Gastrocnemius medialis (tissue), 4 donors: ENCODE measurements at places on chromosomes 3 and 15. TPM values are rescaled to one million over a fixed set of nuclear protein-coding genes. Genes with fewer than 3 reads are reported as not detected.
A peak's percentile ranks its signal among the peaks of the same experiment; 100 is the strongest.

DNA sequence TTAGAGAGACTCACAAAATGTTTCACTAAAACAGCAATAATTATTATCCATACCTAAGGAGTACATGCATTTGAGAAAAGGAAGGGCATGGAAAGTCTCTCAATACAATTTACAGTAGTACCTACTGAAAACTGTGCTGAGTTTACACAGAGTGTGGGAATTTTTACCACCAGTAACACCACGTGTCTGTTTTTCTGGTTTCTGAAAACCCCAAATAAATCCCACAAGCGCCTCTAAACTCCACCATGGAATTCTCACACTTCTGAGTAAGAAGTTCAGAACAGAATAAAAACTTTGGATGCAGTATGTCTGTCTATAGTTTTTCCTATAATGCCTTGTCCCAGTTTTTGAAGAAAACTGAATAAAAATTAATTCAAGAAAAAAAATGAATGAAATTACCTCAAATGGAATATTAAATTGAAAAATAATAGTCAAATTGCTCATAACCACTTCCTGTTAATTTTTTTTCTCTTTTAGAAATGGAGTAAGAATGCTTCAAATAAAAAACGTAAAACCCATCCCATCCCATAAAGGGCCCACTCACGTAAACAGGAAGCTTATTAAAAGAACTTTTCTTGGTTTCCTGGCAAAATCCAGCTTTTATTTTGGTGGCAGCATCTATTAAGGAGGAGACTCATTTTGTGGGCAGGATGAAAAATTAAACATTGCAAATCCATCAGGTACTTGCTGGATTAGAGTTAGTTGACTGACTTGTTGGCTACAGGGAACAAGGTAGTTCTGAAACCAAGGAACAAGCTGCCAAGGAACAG lies 378.1 kb downstream of the TIGIT start:
- H3K4me3 ChIP-seq, result no peak overlapping the region
- H3K27ac ChIP-seq, result no peak overlapping the region
- H3K36me3 ChIP-seq, result no peaks in the 10 kb centered on the region
- no peak for DNase-seq
- peaks cover 5% of the 10 kb centered on the region for H3K4me1 ChIP-seq

DNA sequence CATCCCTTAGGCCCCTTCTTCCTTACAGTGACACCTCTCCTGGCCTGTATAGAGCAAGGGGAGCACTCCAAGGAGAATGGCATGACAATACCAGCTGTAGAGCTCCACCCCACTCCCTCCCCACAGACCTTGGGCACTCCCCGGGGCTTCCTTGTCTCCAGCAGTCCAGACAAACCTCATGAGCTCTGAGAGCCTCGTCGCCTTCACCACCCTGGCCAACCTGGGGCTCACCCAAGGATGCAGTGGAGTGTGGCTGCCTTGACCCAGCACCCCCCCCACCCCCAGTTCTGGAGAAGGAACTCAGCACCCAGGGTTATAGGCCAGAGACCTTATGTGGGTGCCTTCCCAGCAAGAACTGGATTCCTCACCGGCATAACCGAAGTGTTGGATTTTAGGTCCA lies 7.4 kb upstream of the SLCO2A1 start:
- no peak for DNase-seq
- no peak overlapping the region for H3K4me3 ChIP-seq
- H3K4me1 ChIP-seq, result no peaks in the 10 kb centered on the region
- H3K36me3 ChIP-seq, result no peaks in the 10 kb centered on the region
- H3K27ac ChIP-seq, result no peak overlapping the region
- H3K27me3 ChIP-seq, result no peaks in the 10 kb centered on the region

DNA sequence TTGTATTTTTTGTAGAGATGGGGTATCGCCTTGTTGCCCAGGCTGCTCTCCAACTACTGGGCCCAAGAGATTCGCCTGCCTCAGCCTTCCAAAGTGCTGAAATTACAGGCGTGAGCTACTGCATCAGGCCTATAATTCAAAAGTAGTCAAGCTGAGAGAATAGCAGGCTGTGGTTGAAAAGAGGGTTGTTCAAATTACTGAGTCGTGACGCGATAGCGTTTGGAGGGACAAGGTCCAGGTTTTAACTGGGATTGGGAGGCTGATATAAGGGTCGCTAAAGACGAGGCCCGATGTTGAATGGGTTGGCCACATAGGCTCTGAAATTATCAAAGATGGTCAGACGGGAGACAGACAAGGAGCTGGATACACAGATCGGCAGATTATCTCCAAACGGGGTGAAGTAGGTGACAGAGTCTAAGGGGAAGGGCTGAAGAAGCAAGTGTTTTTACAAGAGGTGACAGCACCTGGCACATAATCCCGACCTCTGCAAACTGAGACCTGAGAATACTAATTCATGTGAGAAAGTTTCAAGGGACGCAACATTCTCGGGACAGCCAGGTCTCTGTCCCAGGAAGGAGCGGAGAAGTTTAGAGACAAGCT lies 759 bp upstream of the ARID3B start:
- H3K4me1 ChIP-seq, result peaks cover 21% of the 10 kb centered on the region
- no peaks in the 10 kb centered on the region for H3K36me3 ChIP-seq
- peak overlapping the region; percentile 73 for H3K27ac ChIP-seq
- H3K27me3 ChIP-seq, result no peaks in the 10 kb centered on the region

DNA sequence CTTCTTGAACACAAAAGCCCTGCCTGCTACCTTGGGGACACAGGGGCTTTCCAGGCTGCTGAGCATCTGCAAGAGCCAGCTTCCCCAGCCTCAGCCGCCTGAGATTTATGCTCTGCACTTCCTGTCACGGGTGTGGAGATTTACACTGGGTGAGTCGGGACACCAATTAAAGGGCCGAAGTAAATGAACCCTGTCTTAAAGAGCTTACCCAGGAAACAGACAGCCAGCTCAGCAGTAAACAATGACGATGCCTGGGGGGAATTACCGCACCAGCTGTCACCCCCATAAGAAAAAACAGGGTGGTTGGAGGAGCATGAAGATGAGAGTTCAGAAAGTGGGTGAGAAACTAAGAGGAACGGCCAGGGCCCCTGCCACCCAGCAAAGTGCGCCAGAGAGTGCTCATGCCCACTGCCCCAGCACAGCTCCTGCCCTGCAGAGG lies 37.5 kb upstream of the IQSEC1 start:
- H3K27ac ChIP-seq, result no peak overlapping the region
- DNase-seq, result no peak
- no peaks in the 10 kb centered on the region for H3K36me3 ChIP-seq
- H3K4me1 ChIP-seq, result peaks cover 14% of the 10 kb centered on the region
- no peak overlapping the region for H3K4me3 ChIP-seq

DNA sequence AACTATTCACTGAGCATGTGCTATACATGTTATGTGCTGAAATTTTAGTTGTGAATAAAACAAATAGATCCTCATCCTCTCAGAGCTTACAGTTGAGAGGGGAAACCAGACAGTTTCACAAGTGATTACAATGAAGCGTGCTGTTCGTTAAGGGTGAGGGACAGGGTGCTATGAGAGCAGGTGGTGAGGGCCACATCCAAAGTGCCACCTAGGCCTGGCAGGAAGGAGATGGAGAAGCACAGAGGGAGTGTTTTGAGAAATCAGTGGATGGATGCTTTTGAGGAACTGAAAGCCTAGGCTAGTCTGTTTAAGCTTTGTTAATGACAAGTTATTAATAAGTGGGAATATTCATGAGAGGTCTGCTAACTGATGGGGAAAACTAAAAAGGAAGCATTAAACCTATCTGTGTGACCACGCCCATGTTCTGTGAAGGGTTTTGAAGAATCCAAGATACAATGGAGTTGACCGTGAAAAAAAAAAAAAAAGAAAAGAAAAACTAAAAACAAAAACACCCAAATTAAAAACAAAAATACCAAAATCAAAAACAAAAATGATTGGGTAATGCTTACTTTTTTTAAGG lies 7.3 kb downstream of the MCTP2 start:
- no peak overlapping the region for H3K27ac ChIP-seq
- no peaks in the 10 kb centered on the region for H3K4me1 ChIP-seq
- H3K27me3 ChIP-seq, result no peaks in the 10 kb centered on the region
- H3K36me3 ChIP-seq, result no peaks in the 10 kb centered on the region
- no peak for DNase-seq

DNA sequence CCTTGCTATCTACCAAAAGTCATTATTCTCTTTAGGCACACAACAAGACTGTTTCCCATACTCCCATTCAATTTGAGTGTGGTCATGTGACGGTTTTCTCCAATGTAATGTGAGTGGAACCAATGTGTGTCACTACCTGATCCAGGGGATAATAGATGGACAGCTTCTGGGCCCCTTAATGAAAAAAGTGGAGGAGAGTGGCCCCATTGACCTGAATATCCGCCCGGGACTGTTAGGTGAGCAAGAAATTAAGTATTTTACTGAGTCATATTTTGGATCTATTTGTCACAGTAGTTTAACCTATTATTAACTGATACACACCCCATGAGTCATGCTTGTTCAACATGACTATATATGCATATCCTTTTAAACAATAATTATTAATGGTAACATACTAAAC lies 15.1 kb upstream of the ARID3B start:
- no peak for DNase-seq
- no peaks in the 10 kb centered on the region for H3K27me3 ChIP-seq
- H3K4me3 ChIP-seq, result no peak overlapping the region
- no peaks in the 10 kb centered on the region for H3K4me1 ChIP-seq
- no peaks in the 10 kb centered on the region for H3K36me3 ChIP-seq

DNA sequence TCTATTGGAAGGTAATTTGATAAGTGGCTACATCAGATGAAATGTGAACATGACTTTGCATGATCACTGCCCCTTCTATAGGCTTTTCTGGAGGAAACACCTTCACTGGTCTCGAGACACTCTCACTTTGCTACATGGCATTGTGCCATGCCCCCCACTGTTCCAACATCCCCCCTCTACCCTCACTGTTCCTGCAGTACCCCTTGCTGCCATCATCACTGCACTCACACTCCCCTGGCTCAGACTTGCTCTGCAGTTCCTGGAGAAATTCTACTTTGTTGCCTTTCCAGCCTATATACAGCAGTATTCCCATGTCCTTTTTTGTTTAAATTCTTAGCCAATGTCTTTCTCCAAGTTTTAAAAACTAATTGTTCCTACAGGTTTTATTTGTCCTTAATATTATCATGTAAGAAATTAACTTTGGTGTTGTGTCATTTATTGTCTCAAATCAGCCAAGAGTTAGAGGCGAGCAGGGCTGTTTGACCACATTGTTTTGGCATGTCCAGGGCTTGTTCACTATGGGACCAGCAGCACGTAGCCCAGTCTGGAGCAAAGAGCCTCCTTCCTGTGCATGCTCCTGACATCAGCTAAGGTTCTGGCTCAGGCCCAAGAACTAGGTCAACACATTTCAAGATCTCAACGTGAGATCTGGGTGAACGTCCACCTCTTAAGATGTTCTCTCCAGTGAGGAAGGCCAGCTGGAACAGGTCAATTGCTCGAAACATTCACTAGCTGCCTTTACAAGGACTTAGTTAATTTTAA lies 246.4 kb downstream of the SLC9A9 start:
- no peak overlapping the region for H3K4me3 ChIP-seq
- H3K27ac ChIP-seq, result no peak overlapping the region
- DNase-seq, result no peak
- no peaks in the 10 kb centered on the region for H3K27me3 ChIP-seq
- H3K4me1 ChIP-seq, result peaks cover 6% of the 10 kb centered on the region
- H3K36me3 ChIP-seq, result no peaks in the 10 kb centered on the region

DNA sequence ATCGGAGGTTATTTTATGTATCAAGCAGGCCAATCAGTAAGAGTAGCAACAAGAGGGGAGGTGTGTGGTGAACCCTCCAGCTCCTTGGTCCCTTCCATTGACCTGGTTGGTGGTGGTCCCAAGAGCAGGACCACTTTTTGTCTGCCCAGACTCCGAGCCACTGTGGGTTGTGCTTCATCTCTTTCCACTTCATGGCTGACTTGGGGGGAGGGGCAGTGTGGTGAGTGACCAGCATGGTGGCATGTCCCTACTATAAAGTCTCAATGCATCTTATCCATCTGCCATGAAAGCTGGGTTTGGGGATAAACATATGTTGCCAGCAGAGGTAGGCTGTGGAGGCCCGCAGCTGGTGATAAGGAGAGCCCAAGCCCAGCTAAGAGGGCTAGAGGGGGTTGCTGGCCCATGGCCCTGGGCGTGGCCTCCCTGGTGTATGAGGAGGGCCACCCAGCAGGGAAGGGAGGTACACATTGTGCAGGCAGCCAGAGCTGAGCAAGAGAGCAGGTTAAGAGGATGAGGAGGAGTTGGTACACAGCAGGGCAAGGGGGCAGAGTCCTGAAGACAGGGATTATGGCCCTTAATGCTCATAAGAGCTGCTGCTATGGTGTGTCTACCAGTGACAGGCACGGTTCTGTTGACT lies 7.0 kb downstream of the AEN start:
- H3K4me3 ChIP-seq, result no peak overlapping the region
- DNase-seq, result no peak
- no peaks in the 10 kb centered on the region for H3K4me1 ChIP-seq
- no peak overlapping the region for H3K27ac ChIP-seq

- H3K27me3 ChIP-seq, result no peaks in the 10 kb centered on the region
- no peak overlapping the region for H3K27ac ChIP-seq
- H3K4me1 ChIP-seq, result no peaks in the 10 kb centered on the region
- H3K36me3 ChIP-seq, result no peaks in the 10 kb centered on the region
- no peak for DNase-seq
Observed at GRCh38 chr3:62293051-62293780, 80.1 kb downstream of the FEZF2 start.

Gene ITGA11
- total RNA-seq, result 3.4 TPM

Gene MITF
- 71.1 TPM for total RNA-seq

Gene LTF
- 0.76 TPM for total RNA-seq
